ENCODE measurements at places on chromosomes 1 and 21.
A peak's percentile ranks its signal among the peaks of the same experiment; 100 is the strongest.

- DNase-seq: no peak
Observed at GRCh38 chr1:170114906-170115305, 30.9 kb upstream of the NTMT2 start.

- no peak for DNase-seq
Observed at GRCh38 chr1:68085752-68086151, 35.3 kb upstream of the DIRAS3 start.

GRCh38 chr1:201570886-201571624 lies 32.1 kb downstream of the NAV1 start:
- DNase-seq: no peak

DNA sequence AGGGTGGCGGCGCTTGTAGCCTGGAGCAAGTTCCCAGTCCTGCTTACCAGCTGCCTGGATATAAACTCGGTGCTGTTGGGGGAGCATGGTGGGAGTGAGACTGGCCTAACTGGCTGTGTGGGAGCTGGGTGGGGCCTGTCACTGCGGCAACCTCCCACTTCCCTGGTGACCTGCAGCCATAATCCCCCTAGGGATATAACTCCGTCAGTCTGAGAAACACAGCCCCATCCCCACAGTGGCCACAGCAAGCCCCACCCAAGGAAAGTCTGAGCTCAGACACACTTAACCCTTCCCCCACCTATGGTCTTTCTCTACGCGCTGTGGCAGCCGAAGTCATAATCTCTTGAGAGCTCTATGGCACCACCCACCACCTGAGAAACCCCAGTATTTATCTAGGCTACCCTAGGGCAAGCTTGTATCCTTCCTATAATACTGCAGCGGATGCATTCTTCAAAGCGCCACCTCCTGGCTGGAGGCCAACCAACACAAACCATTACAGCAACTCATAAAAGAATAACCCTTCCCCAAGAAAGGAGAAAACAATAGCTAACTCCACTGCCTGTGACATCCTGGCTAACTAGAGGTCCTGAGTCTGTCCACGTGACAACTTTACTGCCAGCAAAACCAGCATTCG lies 57.4 kb downstream of the ZNF648 start:
- no peak for DNase-seq

DNA sequence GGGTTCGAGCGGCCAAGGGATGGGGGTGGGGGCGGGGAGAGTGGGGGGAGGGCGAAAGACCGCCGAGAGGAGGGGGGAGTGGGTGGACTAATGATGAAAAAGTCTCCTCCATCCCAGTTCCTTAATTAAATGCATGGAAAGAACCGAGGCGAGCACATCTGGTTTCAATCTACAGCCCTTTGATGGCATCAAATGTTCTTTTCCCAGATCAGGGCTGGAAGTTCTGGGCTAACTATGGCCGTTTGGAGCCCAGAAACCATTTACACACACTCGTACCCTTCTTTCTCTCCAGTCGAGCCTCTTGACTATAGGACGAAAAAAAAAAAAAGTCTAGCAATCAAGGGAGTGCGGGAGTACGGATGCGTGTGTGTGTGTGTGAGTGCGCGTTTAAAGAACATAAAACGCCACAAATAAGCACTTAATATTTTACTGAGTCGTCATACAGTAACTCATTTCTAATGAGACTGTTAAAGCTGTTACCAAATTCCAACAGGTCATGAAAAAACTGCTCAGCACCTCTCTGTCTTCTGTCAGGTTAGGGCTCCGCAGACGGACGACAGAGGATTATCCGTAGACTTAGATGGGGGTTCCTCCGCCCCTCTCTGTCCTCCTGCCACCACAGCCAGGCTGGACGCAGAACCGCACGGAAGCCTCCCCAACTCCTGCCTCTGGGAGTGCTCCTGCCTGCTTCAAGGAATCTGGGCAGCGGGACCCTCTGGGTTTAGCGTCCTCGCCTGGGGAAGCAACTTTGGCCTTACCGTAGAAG lies 2.1 kb upstream of the PRRX1 start:
- DNase-seq: peak; percentile 55

DNA sequence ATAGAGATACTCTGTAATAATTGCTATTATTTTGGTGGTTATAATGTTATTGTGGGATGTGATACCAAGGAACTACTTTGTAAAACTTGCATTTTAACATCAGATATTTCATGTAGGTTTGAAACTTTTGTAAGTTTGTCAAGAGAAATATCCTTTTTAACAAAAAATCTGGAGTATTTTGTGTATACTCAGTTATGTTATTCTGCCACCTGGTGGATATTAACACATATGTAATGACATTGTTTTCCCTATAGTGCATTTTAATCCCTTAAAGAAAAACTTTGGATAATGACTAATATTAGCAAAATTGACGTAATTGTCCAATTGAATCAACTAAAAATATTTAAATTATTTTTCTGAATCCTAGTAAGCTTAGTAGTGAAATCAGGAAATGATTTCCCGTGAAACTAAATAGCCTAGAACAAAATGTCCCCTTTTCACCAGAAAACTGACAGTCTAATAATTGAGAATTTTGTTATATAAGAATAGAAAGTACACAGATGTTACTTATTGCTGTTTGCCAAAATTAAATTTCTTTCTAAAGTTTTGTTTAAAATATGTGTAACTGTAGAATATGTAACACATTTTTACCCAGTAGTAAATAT lies 39.6 kb downstream of the KCTD3 start:
- DNase-seq: no peak

DNA sequence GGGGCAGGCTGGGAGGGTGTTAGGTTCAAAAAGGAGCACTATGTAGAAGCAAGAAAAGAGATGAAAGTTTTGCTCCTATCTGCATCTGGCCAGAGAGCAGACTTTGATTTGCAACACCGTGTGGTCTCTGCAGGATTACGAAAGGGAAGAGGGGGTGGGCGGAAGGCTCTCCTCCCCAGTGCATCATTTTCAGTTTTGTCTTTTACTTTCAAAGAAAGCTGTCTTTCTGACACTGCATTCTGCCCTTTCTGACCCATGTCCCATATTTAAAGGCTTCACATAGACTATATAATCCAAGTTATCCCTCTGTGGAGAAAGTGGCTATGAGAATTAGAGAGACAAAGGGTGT lies 126.5 kb downstream of the RHOU start:
- DNase-seq: no peak

DNA sequence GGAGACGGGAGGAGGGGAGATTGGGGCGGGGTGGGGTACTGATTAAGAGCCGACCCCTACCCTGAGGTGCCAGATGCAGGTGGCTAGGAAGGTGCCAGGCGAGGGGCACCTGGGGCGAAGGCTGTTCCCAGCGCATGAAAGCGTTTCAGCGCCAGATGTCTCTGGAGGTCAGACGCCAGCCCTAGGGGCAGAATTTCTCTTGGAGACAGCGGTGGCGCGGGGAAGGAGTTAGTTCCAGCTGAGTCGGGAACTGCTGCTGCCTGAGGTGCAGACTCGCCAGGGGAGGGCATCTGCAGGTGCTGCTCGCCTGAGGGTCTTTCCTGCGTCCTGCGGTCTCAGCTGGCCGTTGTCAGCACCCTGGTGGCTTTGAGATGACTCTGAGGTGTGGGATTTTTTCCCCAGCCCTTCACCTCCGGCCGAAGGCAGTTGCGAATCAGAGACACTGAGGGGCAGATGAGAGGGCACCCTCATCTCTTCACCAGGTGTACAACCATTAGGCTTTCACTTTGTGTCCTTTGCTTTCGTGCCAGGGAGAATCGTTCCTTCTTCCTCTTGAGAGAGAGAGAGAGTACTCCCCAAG lies 539 bp downstream of the CGN start:
- DNase-seq: peak; percentile 75

DNA sequence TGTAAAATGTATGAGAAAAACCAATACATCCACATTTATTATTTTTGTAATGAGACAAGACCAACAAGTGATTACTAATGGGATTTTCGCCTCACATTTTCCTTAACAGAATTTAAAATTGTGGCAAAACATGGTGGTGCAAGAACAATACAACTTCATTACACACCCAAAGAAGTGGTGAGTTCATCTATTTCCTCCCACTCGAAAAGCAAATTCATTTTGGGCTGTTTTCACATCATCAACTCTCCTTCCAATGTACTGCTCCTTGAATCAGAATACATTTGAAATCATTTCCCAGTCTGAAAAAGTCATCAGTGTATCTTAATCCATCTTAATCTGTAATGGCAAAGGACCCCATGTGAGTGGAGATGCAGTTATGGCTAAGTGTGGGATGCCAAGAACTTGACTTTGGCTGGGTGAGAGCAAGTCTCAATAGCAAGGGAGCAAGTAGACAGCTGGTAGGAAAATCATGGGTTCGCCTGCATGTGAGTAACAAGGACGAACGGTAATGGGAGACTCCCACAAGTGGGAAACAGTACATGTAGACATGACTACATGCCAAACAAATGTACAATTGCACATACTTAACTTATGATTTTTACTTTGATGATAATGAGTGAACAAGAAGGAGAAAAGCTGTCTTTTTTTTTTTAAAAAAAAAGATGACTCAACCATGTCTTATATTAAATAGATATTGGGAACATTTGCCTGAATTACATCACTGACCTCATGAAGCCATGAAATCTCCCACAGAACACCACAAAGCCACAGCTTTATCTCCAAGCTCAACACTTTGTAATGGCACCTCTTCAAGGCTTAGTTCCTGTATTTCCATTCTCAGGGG lies 46.0 kb downstream of the RUNX1 start:
- DNase-seq: no peak

- DNase-seq: no peak
Observed at GRCh38 chr1:38932571-38932970, 9.1 kb downstream of the RHBDL2 start.

DNA sequence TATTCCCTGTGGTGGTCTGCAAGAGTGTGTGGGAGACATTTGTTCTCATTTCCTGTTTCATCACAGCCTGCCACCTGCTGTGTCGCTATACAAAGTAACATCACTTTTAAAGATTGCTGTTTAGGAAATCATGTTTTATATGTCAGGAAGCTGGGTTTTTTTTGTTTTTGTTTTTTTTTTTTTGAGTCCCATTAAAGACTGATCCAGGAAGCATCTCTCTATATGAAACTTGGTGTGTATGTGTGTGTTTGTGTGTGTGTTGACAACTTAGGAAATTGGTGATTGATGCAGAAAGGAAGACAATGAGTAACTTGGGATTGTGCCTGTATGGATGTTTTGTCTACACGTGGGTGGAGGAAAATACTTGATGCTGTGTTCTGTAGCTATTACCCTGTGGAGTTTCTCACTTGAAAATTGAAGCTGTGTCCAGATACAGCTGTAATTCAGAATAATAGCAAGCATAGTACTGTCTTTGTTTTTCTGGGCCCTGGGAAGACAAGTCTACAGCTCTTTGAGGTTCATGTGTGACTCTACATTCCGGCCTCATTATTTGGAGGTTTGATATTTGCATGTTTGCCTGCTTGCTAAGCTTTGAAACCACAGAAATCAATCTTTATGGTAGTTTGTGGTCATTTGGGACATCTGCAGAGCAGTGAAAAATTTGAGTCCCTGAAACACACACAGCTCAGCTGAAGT lies 47.9 kb downstream of the LAMC1 start:
- no peak for DNase-seq

GRCh38 chr1:229691362-229691761 lies 65.3 kb downstream of the URB2 start:
- no peak for DNase-seq

- no peak for DNase-seq
Observed at GRCh38 chr21:43794857-43795256, 5.5 kb downstream of the RRP1 start.

GRCh38 chr1:204924013-204924759 lies 53.5 kb downstream of the NFASC start:
- DNase-seq: no peak

DNA sequence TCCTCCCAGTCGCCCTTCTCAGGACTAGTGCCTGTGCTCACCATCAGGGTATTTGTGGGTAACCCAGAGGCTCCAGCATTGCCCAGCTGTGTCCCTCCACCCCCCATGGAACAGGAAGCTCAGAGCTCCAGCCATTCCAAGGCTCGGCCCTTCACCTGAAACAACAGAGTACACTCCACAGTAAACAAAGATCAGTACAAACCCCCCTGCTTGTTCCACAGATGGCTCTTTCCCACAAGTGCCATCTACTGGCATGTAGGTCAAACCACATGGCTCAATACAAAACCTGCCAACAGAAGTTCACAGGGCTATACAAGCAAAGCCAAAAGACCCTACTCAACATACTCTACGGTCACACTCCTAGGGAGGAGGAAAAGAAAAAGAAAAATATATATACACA lies 258.7 kb downstream of the AGBL4 start:
- DNase-seq: no peak

DNA sequence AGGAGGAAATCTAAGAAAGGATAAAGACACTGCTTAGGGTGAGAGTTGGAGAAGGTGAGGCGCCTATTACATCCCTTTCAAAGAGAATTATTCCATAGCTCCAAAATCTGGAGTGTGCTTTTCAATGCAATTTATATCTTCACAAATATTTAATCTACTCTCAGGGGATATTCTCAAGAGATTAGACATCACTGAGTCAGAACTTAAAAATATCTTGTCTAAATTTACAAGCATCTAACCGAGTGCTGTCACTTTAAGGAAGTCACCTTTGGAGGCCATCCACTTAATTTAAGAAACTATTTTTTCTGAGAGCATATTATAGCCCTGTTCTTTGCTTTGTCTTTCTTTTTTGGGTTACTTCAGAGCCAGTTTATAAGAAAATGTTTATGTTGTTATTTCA lies 134.6 kb downstream of the TNFSF18 start:
- DNase-seq: no peak

- DNase-seq: no peak
Observed at GRCh38 chr1:110130113-110130591, 17.9 kb downstream of the UBL4B start.

DNA sequence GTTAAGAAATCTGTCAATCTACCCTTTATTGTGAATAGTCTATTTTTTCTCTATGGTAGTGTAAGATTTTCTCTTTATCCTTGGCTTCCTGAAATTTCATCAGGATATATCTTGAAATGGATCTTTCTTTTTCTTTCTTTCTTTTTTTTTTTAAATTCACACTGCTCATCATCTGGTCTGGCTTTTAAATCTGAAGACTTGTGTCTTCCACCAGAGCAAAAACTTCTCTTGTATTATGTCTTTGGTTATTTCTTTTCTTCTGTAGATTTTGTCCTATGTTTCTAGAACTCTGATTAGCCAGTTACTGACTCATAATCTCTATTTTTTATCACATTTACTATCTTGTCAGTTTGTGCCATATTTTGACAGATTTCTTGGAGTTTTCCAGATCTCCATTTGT lies 133.8 kb upstream of the LMO4 start:
- DNase-seq: no peak

- DNase-seq: no peak
Observed at GRCh38 chr1:224639426-224639975, 23.4 kb downstream of the CNIH3 start.

- DNase-seq: no peak
Observed at GRCh38 chr1:19377812-19378718, 65.9 kb downstream of the SLC66A1 start.

GRCh38 chr1:235745503-235746136 lies 96.0 kb upstream of the GNG4 start:
- DNase-seq: no peak

All from right kidney (tissue), 9 donors.